ENCODE measurements at places on chromosomes 4 and X.

GRCh38 chr4:15149839-15150592 is 147.7 kb downstream of the CPEB2 start:
- no peak overlapping the region for H3K27ac ChIP-seq
- no peaks in the 10 kb centered on the region for H3K36me3 ChIP-seq
- H3K4me1 ChIP-seq, result no peaks in the 10 kb centered on the region
- H3K4me3 ChIP-seq, result no peak overlapping the region
- DNase-seq, result no peak
- H3K27me3 ChIP-seq, result no peaks in the 10 kb centered on the region

DNA sequence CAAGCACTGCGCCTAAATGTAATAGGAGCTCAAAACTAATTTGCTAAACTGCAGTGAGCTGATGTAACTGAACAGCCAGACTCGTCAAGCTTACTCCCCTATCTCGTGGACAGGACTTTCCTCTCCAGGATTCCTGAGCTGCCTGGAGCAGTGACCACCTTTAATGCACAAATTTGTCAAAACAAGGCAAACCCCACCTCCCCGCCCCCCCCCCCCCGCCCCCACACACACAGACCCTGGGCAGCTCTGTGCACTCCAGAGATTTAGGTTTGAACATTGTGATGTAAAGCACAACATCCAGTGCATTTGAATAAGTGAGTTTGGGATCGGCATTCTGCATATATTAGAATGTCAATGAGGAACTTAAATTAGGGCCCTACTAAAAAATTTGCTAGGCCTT is 77.7 kb upstream of the DHX15 start:
- H3K36me3 ChIP-seq, result no peaks in the 10 kb centered on the region
- DNase-seq, result no peak
- no peak overlapping the region for H3K27ac ChIP-seq
- no peaks in the 10 kb centered on the region for H3K27me3 ChIP-seq
- no peaks in the 10 kb centered on the region for H3K4me1 ChIP-seq
- no peak overlapping the region for H3K4me3 ChIP-seq

- H3K27ac ChIP-seq, result no peak overlapping the region
- H3K4me1 ChIP-seq, result no peaks in the 10 kb centered on the region
- no peak overlapping the region for H3K4me3 ChIP-seq
- DNase-seq, result no peak
- no peaks in the 10 kb centered on the region for H3K27me3 ChIP-seq
- H3K36me3 ChIP-seq, result no peaks in the 10 kb centered on the region
Observed at GRCh38 chr4:85595098-85595775, 120.3 kb downstream of the ARHGAP24 start.

GRCh38 chr4:75189711-75190335 is 256.9 kb downstream of the PARM1 start:
- no peaks in the 10 kb centered on the region for H3K4me1 ChIP-seq
- no peak for DNase-seq
- no peaks in the 10 kb centered on the region for H3K36me3 ChIP-seq
- no peaks in the 10 kb centered on the region for H3K27me3 ChIP-seq

DNA sequence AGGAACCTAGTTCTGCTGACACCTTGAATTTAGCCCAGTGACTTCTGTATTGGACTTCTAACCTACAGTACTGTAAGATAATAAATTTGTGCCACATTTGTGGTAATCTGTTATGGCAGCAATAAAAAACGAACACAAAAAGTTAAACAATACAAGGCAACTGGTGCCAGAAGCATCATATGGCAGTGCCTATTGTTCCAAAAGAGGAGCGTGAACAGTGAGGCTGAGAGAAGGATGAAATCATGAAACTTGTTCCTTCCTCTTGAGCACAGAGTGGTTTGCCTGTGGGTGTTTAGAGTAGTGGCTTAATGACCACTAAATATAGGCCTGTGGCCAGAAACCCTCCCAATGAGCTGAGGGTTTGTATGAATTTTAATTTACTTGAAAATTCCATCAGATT is 69.7 kb upstream of the PGRMC2 start:
- H3K27ac ChIP-seq, result no peak overlapping the region
- no peaks in the 10 kb centered on the region for H3K27me3 ChIP-seq
- no peaks in the 10 kb centered on the region for H3K36me3 ChIP-seq
- H3K4me3 ChIP-seq, result no peak overlapping the region
- no peaks in the 10 kb centered on the region for H3K4me1 ChIP-seq

DNA sequence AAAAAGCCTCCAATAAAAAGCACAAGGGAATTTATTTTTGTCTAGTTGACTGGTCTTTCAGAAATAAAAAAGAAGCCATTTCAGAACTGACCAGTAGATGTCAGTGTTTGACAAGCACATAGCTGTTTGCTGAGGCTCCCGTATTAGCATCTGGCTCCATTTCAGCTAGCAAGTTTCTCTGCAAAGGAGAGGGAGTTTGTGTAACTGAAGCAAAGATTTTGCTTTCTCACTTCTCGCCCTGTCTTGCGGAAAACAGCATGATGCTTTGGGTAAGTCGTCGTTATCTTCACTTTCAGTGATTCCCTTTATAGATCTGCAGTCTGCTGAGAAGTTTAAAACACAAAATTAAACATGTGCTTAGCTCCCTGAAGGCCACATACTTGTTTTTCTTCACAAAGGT is 85.5 kb downstream of the CT47B1 start:
- no peak overlapping the region for H3K27ac ChIP-seq
- no peaks in the 10 kb centered on the region for H3K36me3 ChIP-seq

- no peak overlapping the region for H3K4me3 ChIP-seq
- no peak overlapping the region for H3K27ac ChIP-seq
- no peaks in the 10 kb centered on the region for H3K27me3 ChIP-seq
- no peak for DNase-seq
- H3K4me1 ChIP-seq, result no peaks in the 10 kb centered on the region
Observed at GRCh38 chrX:40755291-40756249, 20.2 kb upstream of the MED14 start.

DNA sequence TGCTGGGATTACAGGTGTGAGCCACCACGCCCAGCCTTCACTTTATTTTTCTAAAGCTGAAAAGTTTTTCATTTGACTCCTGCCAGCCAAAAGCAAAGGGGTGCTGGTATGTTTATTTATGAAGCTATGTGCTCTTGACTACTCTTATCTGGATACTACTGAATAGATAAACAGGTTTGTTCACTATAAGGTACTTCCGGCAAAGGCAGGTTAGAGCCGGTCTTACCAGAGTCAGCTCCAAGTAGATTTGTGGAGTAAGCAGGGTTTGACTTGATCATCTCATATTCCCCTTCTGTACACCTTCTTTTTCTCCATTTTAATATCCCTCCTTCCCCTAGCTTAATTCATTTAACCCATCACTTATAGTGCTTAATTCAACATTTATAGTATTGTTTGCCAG is 175.4 kb upstream of the MBNL3 start:
- no peak for DNase-seq
- H3K4me1 ChIP-seq, result no peaks in the 10 kb centered on the region
- H3K27ac ChIP-seq, result no peak overlapping the region

GRCh38 chrX:21398426-21398825 is 24.2 kb downstream of the CNKSR2 start:
- no peak overlapping the region for H3K4me3 ChIP-seq
- no peaks in the 10 kb centered on the region for H3K27me3 ChIP-seq
- H3K4me1 ChIP-seq, result no peaks in the 10 kb centered on the region
- no peak overlapping the region for H3K27ac ChIP-seq
